ENCODE measurements at places on chromosomes 7 and 10.

GRCh38 chr10:126351021-126351420, 37.3 kb downstream of the ADAM12 start:
- DNase-seq = no peak

DNA sequence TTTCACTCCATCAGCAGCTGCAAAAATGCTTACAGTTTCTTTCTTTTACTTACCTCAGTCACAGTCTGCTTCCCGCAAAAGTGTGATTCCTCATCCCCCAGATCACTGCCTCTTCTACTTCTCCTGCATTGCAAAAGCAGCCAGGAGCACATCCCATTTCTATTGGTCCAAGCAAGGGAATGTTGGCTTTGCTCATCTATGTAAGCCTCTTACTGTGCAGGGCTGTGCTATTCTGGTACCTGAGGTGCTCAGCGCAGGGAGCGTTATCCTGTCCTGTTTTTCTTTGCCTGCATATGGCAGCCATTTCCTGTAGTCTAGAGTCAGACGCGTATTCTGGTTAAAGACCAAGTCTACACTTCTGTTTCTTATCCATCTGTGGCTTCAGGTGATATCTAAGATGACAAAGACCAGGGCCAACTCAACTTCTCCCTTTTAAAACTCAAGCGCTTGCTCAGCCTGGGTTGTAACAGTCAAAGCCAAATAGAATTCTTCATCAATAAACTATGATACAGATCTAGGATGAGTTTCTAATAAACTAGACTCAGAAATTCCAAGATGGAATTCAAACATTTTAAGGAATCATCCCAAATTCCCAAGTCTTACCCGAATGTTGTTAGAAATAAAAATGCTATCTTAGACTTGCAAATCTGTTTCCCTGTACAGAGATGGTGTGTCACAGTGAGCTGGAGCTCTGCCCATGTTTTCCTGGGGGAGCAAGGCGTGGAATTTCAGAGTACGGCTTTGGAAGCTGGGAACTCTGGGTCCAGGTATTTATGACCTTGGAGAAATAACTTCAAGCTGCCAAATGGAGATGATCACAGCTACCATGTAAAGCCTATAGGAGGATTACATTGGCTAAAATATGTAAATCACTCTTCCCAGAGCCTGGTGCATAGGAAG, 6.1 kb upstream of the RBM17 start:
- no peak for DNase-seq

GRCh38 chr7:65001291-65001814, 5.1 kb downstream of the ERV3-1 start:
- no peak for DNase-seq

DNA sequence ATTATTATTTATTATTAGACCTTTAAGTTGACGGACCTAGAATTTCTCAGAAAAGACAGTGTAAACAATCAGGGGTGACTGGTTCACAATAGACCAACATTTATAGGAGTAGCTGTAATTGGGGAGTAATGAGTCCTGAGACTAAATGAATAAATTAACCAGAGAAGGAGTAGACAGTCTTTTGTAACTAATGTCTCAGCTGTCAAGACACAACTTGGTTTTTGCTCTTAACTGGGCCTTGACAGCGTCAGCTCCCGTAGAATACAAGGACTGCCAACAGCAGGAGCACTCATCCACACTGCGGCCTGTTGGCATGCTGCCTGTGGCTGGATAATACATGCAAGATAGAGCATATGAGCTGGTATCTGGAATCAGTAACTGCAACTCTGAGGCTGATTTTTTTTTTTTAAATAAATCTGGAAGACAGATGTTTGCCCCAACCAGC, 123.9 kb downstream of the CACNA2D1 start:
- DNase-seq = peak; percentile 87

- DNase-seq = no peak
Measured at GRCh38 chr10:122141821-122142640, 129.1 kb upstream of the BTBD16 start.

- no peak for DNase-seq
Measured at GRCh38 chr7:77248154-77248553, 48.5 kb upstream of the FGL2 start.
